ENCODE measurements at places on chromosomes 4 and X. TPM values are rescaled to one million over a fixed set of nuclear protein-coding genes. Genes with fewer than 3 reads are reported as not detected.

DNA sequence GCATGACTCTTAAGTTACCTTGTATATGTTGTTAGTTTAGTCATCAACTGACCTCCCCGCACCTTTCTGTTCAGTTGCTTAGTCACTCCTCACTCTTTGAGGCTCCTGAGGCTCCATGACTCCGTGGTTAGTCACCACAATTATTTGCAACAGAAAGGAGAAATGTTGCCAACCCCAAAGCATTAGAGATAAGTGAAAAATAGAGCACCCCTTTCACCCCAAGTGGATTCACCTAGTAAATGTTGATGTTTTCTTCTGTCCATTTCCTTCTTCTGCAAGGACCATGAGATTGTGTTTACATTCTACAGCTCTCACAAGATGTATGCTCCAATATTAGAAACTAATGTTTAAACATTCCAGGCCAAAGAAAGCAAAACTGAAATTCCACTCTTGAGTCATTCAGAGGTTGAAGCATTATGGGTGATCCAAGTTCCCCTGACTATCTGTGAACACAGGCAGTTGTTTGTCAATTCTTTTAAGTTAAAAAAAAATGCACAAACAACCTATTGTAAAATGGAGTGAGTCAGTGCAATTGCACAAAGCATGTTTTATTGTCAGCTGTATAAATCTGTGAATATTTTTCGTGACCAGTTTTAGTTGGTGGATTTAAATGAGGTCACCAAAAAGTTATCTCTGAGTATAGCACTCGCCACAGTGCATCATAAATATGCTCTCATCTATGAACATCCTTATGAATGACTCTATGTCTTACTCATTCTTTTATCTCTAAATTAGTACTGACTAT lies 552.4 kb upstream of the MAGEB2 start:
- H3K4me1 ChIP-seq = no peaks in the 10 kb centered on the region
- H3K27ac ChIP-seq = no peak overlapping the region
- no peak overlapping the region for H3K4me3 ChIP-seq
- DNase-seq = no peak

DNA sequence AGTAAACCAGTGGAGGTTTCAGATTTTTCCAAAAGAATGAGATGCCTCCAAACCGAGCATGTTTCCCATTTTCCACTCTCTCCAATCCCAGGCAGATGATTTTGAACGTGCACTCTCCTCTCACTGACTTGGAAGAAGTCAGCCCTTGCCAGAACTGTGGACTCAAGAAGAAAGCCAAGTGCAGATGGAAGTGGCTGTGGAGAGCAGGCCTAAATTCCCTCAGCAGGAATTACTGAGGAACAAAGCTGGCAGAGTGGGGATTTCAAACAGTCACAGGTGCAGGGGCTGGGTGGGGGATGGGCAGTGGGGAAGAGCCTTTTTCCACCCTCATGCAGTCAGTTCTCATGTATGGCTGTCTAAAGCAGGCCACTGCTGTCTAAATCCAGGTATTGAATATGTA lies 83.5 kb upstream of the PLAC1 start:
- H3K4me1 ChIP-seq = peaks cover 4% of the 10 kb centered on the region
- no peaks in the 10 kb centered on the region for H3K27me3 ChIP-seq
- no peak overlapping the region for H3K27ac ChIP-seq
- H3K36me3 ChIP-seq = no peaks in the 10 kb centered on the region
- no peak for DNase-seq
- no peak overlapping the region for H3K4me3 ChIP-seq

DNA sequence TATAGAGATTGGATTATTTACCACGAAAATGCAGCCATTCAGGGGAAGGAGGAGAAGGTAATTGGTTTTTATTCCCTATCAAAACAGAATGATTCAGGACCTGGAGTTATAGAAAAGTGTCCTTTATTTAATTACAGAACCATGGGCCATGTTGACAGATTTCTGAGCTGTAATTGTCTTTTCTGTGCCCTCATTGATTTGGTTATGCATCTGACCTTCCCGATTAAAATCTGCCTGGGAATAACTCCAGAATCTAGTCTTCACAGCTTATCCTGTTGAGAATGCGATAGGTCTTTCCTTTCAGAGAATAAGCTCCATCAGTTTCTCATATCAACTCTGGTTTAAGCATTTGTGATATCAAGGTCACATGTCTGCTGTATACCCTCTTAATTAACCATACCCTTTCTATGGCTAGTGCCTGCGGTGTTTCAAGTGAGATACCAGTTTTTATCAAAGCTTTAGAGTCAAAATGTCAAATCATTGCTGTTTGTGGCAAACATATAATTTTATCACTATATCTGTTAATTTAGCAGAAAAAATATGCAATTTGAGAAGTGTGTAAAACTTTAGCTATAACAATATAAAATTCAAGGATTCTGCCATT lies 37.2 kb upstream of the ANK2 start:
- no peak for DNase-seq
- no peaks in the 10 kb centered on the region for H3K27me3 ChIP-seq
- no peak overlapping the region for H3K27ac ChIP-seq
- no peaks in the 10 kb centered on the region for H3K4me1 ChIP-seq
- H3K36me3 ChIP-seq = no peaks in the 10 kb centered on the region

- no peak overlapping the region for H3K27ac ChIP-seq
- no peaks in the 10 kb centered on the region for H3K27me3 ChIP-seq
- H3K36me3 ChIP-seq = no peaks in the 10 kb centered on the region
- H3K4me1 ChIP-seq = no peaks in the 10 kb centered on the region
Observed at GRCh38 chrX:54894159-54894558, 26.5 kb upstream of the TRO start.

The PAQR3 gene
- 53.8 TPM for total RNA-seq

The F8 gene
- total RNA-seq = 35.2 TPM

The DDX60 gene
- 22.2 TPM for total RNA-seq

GRCh38 chr4:67687636-67688035 lies 13.3 kb downstream of the UBA6 start:
- no peaks in the 10 kb centered on the region for H3K27me3 ChIP-seq
- no peak overlapping the region for H3K27ac ChIP-seq
- H3K4me3 ChIP-seq = no peak overlapping the region
- no peaks in the 10 kb centered on the region for H3K4me1 ChIP-seq
- DNase-seq = no peak

The NLGN4X gene
- total RNA-seq = 10.4 TPM

GRCh38 chr4:128787509-128788311 lies 21.8 kb upstream of the JADE1 start:
- no peaks in the 10 kb centered on the region for H3K36me3 ChIP-seq
- DNase-seq = no peak
- no peak overlapping the region for H3K4me3 ChIP-seq
- no peaks in the 10 kb centered on the region for H3K4me1 ChIP-seq
- H3K27ac ChIP-seq = no peak overlapping the region

The OCRL gene
- total RNA-seq = 94.1 TPM

Measured in testis (tissue), 5 donors.